ENCODE measurements at places on chromosomes 16 and 17.
A peak's percentile ranks its signal among the peaks of the same experiment; 100 is the strongest.

- DNase-seq, result no peak
Observed at GRCh38 chr17:34613064-34614019, 34.0 kb downstream of the TMEM132E start.

GRCh38 chr17:65573282-65573602 is 11.8 kb upstream of the AXIN2 start:
- DNase-seq, result no peak

DNA sequence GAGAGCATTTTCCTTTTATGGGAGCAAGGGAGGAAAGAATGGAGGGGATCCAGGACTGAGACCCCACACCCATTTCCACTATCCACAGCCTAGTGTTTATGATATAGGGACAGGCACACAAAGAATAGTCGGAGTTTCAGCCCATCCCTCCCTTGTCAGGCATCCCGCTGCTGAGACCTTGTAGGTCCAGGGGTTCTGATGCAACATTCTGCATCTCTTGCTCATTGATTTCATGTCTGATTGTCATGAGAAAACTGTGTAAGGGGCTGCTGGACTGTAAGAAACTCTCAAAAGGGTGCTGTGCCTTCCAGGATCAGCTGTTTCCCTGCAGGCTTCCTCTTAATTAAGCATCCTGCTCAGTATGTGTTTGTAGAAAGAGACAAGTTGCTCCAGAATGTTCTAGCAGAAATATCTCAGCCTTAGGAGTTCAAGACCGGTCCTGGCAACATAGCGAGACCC is 5.3 kb upstream of the POLR3E start:
- no peak for DNase-seq

DNA sequence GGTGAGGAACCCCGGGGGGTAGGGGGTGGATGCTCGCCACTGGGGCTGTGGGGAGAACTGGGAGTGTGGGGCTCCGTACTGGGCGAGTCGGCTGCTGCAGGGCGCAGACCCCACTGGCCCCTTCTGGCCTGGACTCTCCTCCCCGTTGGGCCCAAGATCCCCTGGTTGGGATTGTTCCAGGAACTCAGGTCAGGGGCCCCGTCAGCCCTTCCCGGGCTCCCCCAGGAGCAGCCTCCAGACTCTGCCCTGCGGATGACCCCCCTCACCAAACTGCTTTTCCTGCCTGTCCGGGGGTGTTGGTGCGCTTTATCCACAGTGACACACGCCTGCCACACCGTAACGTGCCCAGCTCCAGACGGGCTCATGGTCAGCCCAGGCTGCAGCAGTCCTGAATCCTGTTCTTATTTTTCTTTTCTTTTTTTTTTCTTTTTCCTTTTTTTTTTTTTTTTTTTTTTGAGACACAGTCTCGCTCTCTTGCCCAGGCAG is 21.1 kb downstream of the CENPX start:
- no peak for DNase-seq

GRCh38 chr17:57940653-57941329 is 14.4 kb downstream of the CUEDC1 start:
- no peak for DNase-seq

DNA sequence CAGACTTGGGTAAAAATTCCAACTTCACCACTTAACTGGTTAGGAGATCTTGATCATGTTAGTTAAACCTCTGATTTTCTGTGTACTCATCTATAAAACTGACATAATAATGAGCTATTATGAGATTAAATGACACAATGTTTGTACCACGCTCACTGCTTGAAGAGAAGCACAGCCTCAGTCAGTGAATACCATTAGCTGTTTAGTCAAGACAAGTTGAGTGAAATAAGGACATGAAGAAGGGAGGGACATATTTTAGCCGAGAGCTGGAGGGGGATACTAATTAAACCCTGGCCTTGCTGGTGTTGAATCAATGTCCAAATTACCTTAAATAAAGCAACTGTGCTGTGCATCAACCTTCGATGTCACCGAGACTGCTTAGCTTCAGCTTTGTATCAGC is 105.1 kb upstream of the TOX3 start:
- DNase-seq, result no peak

DNA sequence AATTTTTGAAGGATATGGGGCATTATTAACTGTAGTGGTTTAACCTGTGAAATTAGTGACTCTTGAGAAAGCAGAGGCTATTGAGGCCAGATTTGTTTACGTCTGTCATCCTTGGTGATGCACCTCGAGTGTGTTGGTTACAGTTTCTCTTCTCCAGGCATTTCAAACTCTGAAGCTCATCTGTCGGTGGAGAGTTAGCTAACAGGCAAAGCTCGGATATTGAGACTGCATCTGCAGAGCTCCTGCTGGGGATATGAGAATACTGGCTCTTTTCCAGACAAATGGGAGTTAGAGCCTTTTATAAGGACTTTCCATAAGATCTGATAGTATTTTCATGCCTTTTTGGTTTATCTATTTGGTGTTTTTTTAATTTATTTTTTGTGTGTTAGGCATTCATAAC is 6.7 kb downstream of the CLEC16A start:
- no peak for DNase-seq

GRCh38 chr16:82782715-82783251 is 156.0 kb downstream of the CDH13 start:
- DNase-seq, result no peak

DNA sequence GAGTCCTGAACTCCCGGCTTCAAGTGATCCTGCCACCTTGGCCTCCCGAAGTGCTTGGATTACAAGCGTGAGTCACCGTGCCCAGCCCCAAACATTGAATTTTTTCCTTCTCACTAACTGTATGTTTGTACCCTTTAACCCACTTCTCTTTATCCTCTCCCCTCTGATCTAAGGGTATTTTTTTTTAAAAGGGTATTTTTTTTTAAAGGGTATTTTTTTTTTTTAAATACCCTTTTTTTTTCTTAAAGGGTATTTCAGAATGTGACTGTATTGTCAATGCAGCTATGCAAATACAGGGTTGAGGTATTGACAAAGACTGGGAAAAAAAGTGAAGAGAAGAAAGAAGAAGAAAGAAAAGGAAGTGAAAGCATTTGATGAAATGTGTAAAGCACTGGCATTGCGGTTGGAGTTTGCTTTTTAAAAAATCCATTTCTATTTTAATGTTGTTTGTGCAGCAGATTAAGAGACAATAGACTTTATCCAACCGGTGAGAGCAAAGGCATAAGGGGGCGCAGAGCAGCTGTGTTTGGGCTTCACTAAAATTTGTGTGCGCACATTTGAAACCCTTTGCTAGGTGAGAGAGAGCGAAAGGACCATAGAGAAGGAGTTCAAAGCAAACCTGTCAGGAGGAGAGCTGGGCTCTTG is 42.4 kb downstream of the SYT17 start:
- DNase-seq, result no peak

DNA sequence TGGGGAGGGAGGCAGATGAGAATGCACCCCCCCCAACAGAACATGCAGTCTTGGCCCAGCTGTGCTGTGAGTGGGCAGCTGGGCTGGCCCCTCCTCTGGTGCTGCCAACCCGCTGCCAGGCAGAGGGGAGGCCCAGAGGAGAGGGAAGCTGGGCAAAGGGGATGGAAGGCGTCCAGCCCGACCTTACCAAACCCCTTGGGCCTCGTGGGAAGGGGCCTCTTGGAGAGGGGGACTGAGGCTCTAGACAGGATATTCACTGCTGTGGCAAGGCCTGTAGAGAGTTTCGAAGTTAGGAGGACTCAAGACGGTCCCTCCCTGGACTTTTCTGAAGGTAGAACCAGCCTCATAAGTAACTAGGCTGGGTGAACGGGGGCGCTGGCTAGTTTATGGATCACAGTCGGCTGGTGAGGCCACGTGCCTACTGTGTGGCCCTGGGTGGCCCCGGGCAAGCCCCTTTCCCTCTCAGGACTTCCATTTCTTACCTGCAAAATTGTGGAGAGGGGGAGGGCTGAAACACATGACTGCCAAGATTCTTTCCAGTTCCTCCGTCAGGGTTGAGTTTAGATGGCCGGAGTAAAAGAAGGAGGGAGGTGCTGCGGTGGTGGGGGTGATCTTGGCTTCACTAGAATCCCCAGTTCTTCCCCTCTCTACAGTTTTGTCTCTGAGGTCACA is 857 bp upstream of the STAT5A start:
- no peak for DNase-seq

- no peak for DNase-seq
Observed at GRCh38 chr16:56669005-56669839, at the start of gene MT1H. TSS of gene MT1H (plus strand) at chr16:56669814. CDS start at chr16:56669885, 71 bp downstream.

DNA sequence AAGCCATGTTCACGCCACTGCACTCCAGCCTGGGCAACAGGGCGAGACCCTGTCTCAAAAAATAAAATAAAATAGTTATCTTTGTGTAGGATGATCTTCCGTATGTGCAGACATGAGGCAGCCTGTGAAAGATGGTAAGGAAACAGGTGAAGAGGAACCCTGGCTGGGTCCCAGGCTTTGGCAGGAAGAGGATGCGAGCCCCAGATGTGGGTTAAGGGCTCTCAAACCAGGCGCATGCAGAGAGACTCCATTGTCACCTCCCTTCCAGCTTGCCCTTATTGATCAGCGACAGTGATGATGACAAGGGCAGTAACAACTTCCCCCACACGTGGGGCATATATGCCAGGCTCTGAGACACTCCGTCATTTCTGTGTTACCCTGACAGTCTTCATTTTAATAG is 106.8 kb downstream of the GNAO1 start:
- no peak for DNase-seq

- no peak for DNase-seq
Observed at GRCh38 chr16:6913566-6913965, 419.1 kb upstream of the RBFOX1 start.

GRCh38 chr17:78908426-78908825 is 5.4 kb upstream of the CEP295NL start:
- DNase-seq, result no peak

DNA sequence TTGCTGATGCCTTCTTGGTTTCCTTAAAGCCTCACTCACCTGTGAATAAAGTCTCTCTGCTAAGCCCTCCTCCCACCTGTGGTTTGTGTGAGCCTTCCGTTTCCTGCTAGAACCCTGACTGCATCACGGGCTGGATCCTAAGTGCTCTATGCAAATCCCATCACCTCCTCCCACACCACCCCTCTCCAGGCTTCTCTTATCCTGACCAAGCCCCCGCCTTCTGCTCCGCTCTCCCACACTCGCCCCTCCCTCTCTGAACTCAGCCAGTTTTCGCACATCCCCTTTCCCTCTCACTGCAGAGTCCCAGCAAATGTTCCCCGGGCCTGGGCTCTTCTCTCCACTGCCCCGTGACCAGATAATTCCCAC is 51.8 kb downstream of the PIMREG start:
- no peak for DNase-seq

- DNase-seq, result peak; percentile 17
Observed at GRCh38 chr17:41738077-41738800, 3.8 kb upstream of the HAP1 start.

- DNase-seq, result no peak
Observed at GRCh38 chr16:20241321-20241720, 86.0 kb downstream of the GP2 start.

- DNase-seq, result peak; percentile 62
Observed at GRCh38 chr16:87464691-87465300, 28.0 kb downstream of the ZCCHC14 start.

DNA sequence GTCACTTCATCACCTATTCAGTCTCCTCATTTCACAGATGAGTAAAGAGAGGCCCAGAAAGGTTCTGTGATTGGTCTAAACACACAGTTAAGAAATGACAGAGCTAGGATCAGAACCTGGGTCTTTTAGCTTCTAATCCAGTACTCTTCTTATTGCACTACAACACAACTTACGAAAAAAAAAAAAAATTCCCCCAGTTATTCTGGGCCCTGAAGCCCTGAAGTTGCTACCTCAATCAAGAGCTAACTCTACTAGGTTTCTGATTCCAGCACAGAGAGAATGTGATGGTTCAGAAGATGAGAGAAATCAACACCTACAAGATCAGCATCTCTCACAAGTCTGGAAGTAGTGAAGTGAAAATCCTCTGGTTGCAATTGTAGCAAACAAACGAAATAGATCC is 37.3 kb downstream of the GRB7 start:
- DNase-seq, result no peak

DNA sequence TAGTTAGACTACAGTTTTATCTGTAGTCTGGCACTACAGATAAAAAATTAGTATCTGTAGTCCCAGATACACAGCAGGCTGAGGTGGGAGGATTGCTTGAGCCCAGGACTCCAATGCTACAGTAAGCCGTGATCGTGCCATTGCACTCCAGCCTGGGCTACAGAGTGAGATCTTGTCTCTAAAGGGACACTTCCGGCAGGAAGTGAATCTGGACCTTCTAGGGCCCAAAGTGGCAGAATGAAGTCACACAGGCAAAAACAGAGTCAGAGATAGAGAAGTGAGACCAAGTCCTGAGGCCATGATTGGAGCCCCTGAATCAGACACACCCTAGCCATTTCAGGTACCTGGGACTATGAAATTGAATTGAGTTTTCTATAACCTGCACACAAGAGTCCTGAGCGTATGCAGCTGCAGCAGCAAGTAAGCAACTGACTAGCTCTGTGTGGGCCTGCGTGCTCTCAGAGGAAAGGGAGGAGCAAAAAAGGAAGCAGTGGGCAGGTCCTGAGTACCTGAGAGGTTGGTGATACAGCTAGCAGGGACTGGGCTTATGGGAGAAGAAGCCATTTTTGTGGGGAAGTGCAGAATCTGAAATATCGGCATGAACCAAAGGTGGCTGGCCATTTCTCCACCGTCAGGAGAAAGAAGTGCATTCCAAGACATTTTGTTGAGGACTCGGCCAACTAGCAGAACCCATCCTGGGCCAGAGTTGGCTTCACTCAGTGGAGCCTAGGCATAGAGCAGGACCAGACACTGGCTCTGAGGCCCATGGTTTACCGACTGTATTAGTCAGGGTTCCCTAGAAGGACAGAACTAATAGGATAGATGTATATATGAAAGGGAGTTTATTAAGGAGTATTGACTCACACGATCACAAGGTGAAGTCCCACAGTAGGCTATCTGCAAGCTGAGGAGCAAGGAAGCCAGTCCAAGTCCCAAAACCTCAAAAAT is 27.2 kb upstream of the BRD7 start:
- no peak for DNase-seq

DNA sequence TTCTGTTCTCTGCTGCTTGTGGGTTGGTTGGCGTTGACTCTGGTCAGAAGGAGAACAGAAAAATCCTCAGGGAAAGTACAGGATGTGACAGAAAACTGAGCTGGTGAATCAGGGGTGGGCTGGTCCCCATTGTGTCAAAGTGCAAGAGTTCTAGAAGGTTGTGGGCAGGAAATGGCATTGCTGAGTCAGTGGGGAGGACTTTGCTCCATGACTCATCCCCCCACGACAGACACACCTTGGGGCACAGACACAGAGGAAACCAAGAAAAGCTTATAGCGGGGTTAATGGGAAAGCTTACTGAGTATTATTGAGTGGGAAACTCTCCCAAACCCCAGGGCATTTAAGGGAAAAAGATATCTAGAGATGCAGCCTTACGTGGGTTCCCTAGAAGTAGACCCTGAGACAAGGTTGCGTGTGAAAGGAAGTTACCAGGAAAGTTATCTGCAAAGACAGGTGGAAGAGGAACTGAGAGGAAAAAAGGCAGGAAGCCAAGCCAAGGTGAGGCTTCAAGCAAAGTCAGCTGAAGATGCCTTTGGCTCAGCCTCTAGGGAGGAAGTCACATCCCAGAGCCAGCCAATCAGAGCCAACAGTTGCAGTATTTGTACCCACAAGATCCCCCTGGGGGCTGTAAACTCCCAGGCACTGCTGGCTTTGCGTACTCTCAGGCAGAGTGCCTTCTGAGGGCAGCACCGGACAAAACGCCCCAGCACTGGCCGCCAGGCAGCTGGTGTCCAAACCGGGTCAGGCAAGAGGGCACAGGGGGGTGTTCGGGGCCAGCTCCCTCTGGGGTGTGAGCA is 86.4 kb downstream of the FOXL1 start:
- DNase-seq, result peak; percentile 93

GRCh38 chr17:59220328-59221158 is at the start of gene GDPD1:
TSS of gene GDPD1 (plus strand) at chr17:59220511. CDS start at chr17:59220610, 99 bp downstream.
- peak; percentile 42 for DNase-seq

GRCh38 chr16:19914877-19915276 is 30.2 kb upstream of the GPRC5B start:
- no peak for DNase-seq

Data from non-pigmented ciliary epithelial cell (primary cell).